ENCODE measurements at places on chromosomes 13 and 19.

GRCh38 chr19:1076951-1077350, 10.0 kb downstream of the ARHGAP45 start:
- DNase-seq: no peak

- no peak for DNase-seq
Observed at GRCh38 chr19:39412867-39413271, 400 bp downstream of the PLEKHG2 start.

DNA sequence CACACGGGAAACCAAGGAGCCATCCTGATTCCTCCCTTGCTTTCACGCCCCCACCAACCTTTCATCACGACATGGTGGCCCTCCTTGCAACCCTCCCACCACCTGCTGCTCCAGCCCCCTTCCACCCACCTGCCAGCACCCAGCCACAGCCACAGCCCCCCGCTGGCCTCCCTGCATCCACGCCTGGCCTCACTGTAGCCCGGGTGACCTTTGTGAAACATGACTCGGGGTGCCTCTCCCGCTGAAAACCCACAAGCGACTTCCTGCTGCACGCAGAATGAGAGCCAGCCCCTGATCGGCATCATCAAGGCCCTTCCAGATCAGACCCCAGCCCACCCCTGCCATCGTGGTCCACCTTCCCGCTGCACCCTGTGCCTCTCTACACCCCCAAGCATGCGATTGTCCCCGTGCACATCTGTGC, 14.9 kb downstream of the POP4 start:
- DNase-seq: no peak

DNA sequence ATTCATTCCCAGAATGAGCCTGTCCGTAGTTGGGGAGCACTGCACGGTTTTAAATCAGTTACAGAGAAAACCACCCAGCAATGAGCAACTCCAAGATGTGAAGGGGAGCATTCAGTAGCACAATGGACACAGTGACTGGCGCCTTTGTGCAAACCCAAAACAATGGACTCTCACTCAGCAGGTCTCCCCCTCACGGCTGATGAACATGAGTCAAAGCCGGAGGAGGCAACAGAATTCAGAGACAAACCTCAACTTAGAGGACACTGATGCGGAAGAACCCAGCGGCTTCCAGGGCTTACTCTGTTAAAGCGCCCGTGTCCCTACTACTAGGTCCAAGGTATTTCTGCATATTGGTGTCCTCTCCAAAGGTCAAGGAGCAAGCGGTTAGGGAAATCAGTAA, 17.7 kb downstream of the PLEKHF1 start:
- no peak for DNase-seq

DNA sequence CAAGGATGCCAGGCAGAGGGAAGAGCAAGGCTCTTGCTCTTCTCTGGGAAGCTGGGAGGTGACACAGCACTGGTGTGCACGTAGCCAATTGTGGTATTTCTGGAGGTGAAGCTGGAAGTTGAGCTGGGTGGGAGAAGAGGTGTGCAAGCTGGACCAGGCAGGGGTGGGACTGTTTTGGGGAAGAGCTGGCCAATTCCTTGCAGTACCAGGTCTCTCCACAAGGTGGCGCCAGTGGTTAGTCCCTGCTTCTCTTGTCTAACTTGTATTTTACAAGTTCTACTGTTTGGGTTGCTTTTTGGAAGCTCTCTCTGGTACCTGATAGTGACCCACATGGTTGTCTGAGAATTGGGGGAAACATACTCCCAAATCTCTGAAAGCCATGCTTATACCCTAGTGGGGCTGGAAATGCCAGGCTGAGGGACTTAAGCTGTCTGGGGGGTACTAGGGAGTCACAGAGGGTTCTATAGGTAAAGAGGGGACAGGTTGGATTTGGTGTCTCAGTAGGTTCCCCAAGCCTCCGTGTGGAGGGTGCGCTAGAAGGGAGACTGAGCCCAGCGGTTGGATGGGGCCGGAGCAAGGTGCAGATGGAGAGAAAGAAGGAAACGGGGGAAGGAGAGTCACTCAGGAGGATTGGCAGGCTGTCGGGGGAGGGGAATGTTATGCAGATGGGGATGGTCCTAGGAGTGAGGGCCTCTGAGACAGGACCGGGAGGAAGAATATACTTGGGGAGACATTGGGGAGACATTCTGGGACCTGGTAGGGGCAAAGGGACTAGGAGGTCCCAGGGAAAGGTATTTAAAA, 3.0 kb downstream of the HPN start:
- DNase-seq: no peak

DNA sequence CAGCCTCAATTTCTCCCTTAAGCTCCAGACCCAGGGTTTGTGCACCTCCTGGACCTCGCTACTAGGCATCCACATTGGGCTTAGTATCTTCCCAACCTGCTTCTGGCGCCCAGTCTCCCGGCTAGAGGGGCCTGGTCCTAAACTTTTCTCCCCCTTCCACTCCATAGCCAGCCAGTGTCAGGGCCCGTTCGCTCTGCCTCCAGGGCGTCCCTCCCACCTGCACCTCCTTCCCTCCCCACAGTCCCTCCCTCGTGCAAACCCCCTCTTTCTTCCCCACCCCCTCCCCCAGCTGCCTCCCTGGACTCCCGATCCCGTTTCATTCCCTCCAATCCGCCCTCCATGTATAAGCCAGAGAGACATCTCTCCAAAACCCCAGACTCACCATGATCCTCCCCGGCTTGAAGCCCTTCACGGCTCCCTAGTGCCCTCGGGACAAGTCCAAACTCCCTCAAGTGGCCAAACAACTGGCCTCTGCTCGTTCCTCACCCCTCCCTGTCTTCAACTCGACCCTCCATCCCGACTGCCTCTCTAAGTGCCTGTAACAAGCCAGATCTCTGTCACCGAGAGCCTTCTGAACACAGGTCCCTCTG, 997 bp upstream of the SAMD4B start:
- DNase-seq: peak; percentile 81

DNA sequence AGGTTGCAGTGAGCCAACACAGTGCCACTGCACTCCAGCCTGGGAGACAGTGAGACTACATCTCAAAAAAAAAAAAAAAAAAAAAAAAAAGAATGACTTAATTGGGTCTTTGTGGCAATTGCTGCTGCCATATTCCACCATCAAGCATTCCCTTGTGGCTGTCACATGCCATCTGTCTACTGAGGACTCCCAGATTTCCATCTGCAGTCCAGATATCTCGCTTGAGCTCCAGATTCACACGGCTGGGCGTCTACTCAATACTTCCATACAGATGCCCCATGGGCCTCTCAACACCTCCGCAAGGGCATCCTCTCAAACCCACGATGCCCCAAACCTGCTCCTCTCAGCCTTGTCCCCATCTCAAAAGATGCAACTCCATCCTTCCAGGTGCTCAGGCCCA, 12.9 kb downstream of the TMEM143 start:
- no peak for DNase-seq

DNA sequence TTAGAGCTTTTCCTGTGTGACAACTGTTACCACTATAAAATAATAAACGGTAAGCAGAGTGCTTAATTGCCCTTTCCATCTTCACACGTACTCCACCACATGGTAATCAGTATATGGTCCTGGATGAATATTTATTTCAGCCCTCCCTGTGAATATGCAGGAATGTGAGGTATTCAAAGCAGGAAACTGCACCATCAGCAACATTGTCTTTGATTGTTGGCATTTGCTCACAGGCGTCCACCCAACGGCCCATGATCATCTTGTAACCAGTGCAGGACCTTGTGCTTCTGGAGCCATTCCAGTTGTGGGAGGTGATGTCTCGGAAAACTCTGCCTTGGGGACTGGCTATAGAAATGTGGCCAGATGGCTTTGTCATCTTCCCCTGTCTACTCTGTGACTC, 132.6 kb downstream of the COG6 start:
- DNase-seq: no peak

GRCh38 chr13:104847922-104848321, 1687.5 kb downstream of the EFNB2 start:
- no peak for DNase-seq

DNA sequence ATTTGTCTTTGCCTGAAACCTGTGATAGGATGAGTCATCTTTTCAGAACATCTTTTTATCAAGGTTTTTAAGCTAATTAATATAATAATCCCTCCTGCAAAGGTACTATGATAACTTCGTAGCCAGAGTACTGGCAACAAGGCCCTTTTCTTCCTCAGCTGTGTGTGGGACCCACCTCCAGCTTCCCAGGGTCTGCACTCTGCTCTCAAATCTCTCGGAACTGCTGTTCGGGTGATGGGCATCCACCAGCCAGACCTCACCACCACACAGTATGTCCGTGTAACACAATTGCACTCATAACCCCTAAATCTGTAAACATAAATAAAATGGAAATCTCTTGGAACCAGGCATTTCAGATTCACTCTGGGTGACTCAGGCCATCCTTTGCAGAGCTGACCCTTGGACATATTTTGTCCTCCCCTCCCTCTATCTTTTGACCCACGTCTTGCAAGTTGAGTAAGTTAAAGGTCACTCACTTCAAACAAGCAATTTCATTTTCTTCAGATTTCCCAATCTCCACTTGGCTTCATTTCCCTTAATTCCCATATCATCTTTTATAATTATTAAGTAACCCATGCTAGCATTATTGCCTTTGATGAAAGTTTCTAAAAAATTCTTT, 29.5 kb downstream of the COL4A1 start:
- DNase-seq: no peak

GRCh38 chr13:69921156-69921555, 186.5 kb upstream of the ATXN8OS start:
- no peak for DNase-seq

- DNase-seq: peak; percentile 88
Observed at GRCh38 chr19:38683393-38684077, 36.1 kb downstream of the ACTN4 start.

DNA sequence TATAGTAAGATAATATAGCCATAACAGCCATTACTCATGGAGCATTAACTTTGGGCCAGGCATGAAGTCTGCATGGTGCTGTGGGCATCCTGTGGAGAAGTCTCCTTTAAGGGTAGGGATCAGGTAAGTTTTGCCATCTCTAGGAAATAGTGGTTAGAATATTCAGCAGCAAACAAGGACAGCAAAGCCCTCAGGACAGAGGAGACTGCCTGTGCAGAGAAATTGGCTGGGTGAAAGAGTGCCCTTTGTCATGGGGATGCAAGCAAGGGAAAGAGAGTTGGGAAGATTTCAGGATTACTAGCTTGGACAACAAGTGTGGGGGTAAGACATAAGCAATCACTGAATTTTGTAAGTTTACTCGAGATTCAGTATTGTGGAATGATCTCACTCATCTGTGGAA, 15.7 kb upstream of the OBI1 start:
- no peak for DNase-seq

- no peak for DNase-seq
Observed at GRCh38 chr13:73055813-73056564, 2.8 kb upstream of the KLF5 start.

GRCh38 chr19:13429563-13429962, 76.7 kb downstream of the CACNA1A start:
- no peak for DNase-seq

- DNase-seq: no peak
Observed at GRCh38 chr19:13669780-13670355, 94.5 kb upstream of the MRI1 start.

- DNase-seq: no peak
Observed at GRCh38 chr19:43595605-43595998, 332 bp downstream of the IRGQ start.

DNA sequence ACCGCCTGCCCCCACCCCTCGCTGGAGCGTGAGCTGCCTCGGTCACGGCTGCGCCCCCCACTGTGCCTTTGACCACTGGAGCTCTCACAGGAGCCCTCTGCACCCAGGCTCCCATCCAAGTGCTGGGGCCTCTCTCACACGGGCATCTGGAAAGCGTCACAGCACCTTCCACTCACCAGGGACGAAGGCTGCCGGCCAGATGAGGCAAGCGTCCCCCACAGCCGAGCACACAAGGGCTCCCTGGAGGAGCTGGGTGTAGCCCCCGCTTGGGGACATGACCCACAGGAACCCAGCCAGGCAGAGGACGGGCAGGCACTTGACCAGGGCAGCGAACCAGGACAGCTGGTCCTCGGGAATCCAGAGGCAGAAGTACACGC, 560 bp downstream of the TMEM86B start:
- DNase-seq: no peak

GRCh38 chr13:65560936-65561335, 1669.2 kb downstream of the PCDH9 start:
- DNase-seq: no peak

DNA sequence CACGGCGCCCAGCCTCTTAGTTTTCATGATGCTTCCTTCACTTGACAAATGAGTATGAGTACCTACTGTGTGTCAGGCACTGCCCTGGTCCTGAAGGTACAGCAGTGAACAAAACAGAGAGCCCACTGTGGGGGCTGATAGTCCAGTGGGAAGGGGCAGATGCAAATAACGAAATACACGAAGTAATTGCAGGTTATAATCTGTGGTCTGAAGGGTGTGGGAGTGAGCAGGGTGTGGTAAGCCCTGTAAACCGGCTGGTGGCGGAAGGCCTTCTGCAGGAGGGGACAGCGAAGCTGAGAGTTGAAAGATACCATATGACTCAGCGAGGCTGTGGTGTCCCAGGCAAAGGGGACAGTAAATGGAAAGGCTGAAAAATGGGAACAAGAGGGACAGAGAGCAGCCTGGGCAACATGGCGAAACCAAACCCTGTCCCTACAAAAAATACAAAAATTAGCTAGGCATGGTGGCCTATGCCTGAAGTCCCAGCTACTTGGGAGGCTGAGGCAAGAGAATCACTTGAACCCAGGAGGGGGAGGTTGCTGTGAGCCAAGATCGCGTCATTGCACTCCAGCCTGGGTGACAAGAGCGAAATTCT, 60.5 kb downstream of the MAP4K1 start:
- no peak for DNase-seq

GRCh38 chr19:42850981-42851717, 28.4 kb downstream of the PSG1 start:
- DNase-seq: no peak

- DNase-seq: no peak
Observed at GRCh38 chr19:50178859-50179537, 15.9 kb upstream of the IZUMO2 start.

GRCh38 chr19:17079710-17080439, 4.3 kb downstream of the MYO9B start:
- DNase-seq: peak; percentile 94

DNA sequence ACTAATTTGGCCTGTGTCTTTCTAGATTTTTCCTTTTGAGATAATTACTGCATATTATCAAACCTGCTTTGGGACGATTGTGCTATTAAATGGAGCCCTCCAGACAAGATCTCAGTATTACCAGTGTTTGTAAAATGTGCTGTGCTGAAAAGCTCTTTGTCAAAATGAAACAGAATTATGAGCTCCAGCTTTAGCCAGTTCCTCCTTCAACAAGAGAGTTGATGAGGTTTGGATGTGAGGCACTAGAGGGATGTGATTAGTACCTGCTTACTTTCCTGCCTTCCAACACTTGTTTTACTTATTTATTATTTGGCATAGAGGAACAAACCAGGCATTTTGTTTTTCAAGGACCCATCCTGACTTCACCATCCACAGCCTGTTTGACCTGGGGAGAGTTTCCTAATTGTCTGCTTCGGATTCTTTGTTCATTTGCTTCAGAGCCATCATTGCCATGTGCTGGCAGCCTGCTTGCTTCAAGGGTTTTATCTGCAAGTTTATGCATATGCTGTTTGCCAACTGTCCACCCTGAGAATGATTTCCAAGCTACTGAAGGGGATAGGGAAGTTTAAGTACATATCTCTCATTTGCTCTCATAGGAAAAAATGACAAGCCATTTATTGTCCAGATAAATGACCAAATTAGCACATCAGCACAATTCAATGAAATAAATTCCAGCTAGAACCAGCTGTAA, 32.9 kb upstream of the CPB2 start:
- no peak for DNase-seq

Measured in coronary artery (tissue), 2 donors.